ENCODE measurements at places on chromosomes 11 and 22. TPM values are rescaled to one million over a fixed set of nuclear protein-coding genes. Genes with fewer than 3 reads are reported as not detected.
A peak's percentile ranks its signal among the peaks of the same experiment; 100 is the strongest.

RRP8 gene
- total RNA-seq = 24.3 TPM

- H3K27ac ChIP-seq = no peak overlapping the region
- peaks cover 40% of the 10 kb centered on the region for H3K4me1 ChIP-seq
- no peak overlapping the region for H3K4me3 ChIP-seq
Measured at GRCh38 chr11:126999366-126999765, 1.2 kb downstream of the KIRREL3 start.

DNA sequence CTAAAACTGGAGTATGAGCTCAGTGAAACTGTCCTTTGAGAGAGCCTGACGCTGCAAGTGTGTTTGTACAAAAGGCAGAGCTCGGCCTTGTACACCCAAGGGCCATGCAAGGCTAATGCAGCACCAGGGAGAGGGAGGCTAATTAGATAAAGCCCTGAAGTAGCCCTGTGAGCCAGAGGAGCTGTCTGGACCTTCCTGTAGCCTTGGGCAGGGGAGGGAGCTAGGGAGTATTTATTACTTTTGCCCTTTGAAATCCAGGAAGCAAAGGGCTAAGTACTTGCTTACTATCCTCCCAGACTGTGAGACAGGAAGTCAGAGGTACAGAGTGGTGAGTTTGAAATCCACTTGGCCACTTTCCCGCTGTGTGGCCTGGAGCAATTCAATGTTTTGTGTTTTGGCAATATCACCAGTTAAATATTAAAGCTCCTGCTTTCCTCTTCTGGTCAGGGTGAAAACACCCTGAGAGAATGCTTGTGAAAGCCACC lies 10.2 kb upstream of the LDHA start:
- no peak overlapping the region for H3K4me3 ChIP-seq
- DNase-seq = peak; percentile 75
- H3K27me3 ChIP-seq = no peaks in the 10 kb centered on the region
- H3K4me1 ChIP-seq = peaks cover 23% of the 10 kb centered on the region
- peak overlapping the region; percentile 91 for H3K27ac ChIP-seq

GRCh38 chr11:69126286-69126685 lies 29.4 kb upstream of the SMIM38 start:
- peaks cover 44% of the 10 kb centered on the region for H3K4me1 ChIP-seq
- peak overlapping the region; percentile 49 for H3K27ac ChIP-seq
- no peaks in the 10 kb centered on the region for H3K36me3 ChIP-seq
- no peak for DNase-seq

DNA sequence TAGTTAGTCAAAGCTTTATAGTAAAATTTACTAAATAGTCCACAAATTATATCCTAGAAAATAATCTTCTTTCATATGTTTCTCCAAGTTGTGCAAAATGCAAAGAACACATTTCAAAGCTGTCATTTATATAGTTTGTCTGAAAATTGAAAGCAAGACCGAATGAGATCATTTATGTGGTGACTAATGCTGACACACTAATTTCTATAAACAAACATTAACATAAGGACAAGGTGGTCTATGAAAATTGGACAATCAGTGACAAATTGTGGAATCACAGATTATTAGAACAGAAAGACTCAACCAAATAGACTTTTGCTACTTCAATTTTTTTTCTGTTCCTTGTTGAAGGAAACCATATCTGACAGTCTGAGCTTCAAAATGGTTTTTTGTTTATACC lies 1056.1 kb downstream of the LRRC4C start:
- H3K4me3 ChIP-seq = no peak overlapping the region
- H3K4me1 ChIP-seq = no peaks in the 10 kb centered on the region
- no peaks in the 10 kb centered on the region for H3K36me3 ChIP-seq
- DNase-seq = no peak
- no peaks in the 10 kb centered on the region for H3K27me3 ChIP-seq
